ENCODE measurements at places on chromosomes 11 and 22. TPM values are rescaled to one million over a fixed set of nuclear protein-coding genes. Genes with fewer than 3 reads are reported as not detected.

The MIOX gene
- total RNA-seq = not detected

The ST3GAL4 gene
- 13.7 TPM for total RNA-seq

The SLCO2B1 gene
- total RNA-seq = 16.2 TPM

The PHOX2A gene
- not detected for total RNA-seq

The GUCY1A2 gene
- total RNA-seq = 59.4 TPM

The SEPTIN3 gene
- total RNA-seq = 126 TPM

The SMDT1 gene
- 14.1 TPM for total RNA-seq

The TESMIN gene
- total RNA-seq = 3.4 TPM

The RIBC2 gene
- 1.9 TPM for total RNA-seq

The CFAP68 gene
- 13.2 TPM for total RNA-seq

The TNNT3 gene
- total RNA-seq = 0.64 TPM

The ADM2 gene
- 0.09 TPM for total RNA-seq

The FIBIN gene
- total RNA-seq = 13.4 TPM

The KDM4E gene
- total RNA-seq = not detected

The DBX1 gene
- not detected for total RNA-seq

The PTPN5 gene
- 26.1 TPM for total RNA-seq

The CNGA4 gene
- 0.36 TPM for total RNA-seq

The NXPE2 gene
- total RNA-seq = 0.45 TPM

Measured in cerebellum (tissue), 4 donors.